ENCODE measurements at places on chromosomes 16 and 17.

DNA sequence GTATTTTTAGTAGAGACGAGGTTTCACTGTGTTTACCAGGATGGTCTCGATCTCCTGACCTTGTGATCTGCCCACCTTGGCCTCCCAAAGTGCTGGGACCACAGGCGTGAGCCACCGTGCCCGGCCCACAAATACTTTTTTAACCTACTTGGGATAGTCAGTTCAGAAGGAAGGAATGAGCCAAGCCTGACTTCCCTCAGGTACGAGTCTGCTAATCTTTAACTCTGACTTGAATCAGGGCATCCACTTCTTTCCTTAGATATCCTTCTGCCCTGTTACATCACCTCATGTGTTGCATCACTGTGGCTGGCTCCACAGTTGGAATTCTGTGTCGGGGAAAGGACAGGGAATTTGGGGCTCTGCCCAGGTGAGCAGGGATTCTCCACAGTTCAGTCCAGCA, 120.8 kb downstream of the MSI2 start:
- DNase-seq, result no peak

DNA sequence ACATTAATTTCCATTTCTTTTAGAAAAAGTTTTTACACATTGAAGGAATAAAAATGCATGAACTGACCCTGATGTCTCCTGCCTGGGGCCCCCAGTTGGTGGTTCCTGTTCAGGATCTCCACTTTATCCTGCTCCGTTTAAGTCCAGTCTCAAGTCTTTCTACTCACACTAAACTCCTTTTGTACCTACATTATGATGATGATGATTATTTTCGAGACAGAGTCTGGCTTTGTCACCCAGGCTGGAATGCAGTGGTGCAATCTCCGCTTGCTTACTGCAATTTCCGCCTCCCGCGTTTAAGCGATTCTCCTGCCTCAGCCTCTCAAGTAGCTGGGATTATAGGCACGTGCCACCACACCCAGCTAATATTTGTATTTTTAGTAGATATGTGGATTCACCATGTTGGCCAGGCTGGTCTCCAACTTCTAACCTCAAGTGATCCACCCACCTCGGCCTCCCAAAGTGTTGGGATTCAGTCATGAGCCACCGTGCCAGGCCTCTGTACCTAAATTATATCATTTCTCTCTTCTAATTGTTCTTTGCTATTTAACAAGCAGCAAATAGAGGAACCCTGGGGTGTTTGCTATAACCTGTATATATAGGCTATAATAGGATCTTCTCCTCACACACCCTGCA, 2.2 kb upstream of the FOXK2 start:
- no peak for DNase-seq

DNA sequence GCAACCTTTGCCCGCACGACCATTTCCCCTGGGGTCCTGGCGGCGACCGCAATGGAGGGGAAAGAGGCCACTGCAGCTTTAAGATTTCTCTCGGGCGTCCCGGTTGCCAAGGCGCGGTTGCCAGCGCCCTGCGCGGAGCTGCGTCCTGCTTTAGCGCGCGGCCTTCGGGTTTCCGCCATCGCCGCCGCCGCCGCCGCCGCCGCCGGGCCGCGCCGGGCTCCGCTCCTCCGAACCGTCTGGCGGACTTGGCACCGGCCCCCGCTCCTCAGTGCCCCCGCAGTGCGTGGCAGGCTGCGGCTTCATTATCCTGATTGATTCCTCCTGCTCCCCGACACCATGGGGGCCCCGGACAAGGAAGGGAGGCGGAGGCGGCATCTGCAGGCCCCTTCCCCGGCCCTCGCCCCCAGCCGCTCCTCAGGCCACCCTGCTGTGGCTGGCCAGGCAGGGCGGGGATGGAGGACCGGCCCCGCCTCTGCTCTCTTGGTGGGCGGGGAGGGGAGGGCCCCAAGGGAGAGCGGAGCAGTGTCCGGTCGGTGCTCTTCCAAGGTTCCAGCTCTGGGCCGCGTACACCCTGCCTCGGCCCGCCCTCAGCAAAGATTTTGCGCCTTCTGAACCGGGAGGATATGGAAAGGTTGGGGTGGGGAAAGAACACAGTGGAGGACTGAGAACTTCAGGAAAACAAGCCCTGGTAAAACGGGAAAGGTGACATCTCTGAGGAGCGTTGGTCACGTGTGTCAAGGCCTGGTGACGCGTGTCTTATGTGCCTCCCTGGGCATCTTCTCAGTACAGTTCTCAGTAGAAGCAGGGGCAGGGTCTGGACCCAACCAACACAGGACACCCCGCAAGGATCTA, 34.0 kb downstream of the NEUROD2 start:
- peak; percentile 42 for DNase-seq

DNA sequence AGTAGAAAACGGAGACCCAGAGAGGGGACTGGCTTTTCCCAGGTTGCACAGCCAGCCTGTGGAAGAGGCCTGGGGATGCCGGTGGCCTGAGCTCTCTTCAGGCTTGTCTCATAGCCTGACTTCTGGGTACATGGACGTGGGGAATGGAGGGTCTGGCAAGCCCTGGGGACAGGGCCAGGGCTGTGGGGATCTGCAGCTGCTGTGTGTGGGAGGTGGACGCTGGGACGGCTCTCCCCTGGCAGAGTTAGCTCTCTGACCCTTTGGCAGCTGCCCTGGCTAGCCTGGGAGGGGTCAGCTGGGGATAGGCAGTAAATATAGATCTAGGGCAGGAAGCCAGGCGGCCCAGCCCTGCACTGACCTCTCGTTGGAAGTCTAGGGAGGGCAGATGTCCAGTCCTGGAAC, 20.5 kb downstream of the SLC4A1 start:
- DNase-seq, result no peak

DNA sequence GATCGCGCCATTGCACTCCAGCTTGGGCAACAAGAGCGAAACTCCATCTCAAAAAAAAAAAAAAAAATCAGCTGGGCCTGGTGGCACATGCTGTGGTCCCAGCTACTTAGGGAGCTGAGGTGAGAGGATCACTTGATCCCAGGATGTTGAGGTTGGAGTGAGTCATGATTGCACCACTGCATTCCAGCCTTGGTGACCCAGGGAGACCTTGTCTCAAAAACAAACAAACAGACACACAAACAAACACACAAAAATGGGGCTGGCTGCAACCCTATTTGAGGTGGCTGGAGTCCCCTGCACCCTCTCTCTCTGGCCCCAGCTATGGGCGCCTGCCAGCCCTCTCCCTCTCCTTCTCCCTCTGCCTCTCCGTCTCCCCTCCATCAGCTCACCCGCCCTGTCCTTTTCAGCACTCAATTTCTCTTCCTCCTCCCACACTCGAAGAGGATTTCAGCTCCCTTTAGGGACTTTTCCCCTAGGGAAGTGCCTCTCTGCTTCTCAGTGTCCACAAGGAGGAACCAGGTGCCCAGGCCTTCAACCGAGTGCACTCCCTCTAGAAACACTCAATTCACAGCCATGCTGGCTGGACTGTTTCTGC, 17.5 kb upstream of the TFAP4 start:
- DNase-seq, result peak; percentile 81

DNA sequence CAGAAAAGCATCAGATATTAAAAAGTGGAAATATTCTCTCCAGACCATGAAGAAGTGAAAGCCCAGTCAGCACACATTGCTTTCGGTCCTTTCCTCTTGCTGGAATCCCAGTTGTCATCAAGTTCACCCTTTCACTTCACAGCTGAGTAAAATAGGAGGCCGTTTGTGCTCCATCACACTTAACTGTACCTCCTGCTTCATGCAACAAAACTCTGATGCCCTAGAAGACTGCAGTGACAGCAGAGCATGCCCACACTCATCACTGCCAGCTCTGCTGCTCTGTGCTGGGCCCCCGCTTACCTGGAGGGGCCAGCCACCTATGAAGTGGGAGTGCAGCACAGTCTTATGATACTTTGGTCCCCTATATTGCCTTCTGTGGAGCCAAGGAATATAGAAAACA, 62.5 kb downstream of the N4BP1 start:
- no peak for DNase-seq

GRCh38 chr16:24541233-24541933, 2.0 kb downstream of the RBBP6 start:
- DNase-seq, result no peak

- no peak for DNase-seq
Observed at GRCh38 chr16:46871597-46871996, 12.6 kb upstream of the GPT2 start.

DNA sequence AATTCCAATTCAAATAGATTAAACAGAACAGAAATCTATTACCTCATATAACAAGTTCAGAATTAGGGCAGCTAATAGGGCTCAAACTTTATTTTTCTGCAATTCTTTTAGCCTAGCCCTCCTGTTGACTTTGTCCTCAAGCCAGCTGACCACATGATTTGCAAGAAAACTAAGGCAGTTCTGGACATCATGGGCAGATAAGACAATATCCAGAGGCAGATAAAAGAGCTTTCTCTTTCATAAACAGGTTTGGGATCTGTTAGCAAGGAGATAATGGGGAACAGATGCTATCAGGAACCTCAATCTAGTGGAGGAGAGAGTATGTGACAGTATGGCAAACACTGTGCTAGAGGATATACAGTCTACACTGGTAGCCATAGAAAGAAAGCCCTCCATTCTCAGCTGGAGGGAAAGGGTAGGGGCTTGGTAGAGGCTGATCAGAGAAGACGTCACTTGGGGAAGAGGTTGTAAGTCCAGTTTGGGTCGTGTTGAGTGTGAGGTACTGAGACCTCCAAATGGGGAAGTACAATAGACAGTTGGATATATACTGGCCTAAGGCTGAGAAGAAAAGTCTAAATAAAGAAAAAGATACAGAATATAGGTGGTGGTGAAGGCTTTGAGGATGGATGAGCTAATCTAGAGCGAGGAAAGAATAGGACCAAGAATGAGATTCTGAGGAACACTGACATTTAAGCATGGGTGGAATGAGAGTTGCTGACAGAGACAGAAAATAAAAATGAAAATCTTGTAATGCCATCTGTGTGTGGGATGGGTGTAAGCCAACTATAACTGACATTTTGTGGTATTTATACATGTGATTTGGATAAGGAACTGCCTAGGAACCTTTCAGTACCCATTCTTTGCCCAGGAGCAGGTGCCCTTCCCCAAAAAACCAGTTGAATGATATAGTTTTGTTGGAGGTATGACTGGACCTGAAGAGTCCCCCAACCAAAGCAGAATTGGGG, 67.4 kb downstream of the CYB561 start:
- no peak for DNase-seq

- no peak for DNase-seq
Observed at GRCh38 chr16:12780467-12780866, 23.2 kb downstream of the CPPED1 start.

All from inflammatory macrophage (primary cell).